Tibial nerve (tissue), 4 donors: ENCODE measurements at places on chromosomes 7 and 10.

DNA sequence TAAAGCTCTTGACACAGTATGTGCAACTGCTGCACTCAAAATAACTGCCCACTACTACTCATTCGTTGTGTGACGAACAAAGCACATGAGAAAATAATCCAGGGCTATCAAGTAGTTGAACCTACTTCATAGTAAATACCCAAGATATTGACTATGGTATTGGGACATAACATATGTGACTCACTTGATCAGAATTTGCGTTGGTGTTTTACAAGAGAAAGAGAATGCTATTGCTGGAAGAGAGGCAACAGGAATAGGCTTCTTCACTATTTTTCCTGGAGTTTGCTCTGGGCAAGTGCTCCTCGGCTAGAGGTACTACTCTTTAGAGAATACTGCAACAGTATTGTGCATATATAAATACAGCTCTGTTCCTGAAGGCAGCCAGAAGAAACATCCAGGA, 2.5 kb downstream of the DGKB start:
- no peak for DNase-seq

DNA sequence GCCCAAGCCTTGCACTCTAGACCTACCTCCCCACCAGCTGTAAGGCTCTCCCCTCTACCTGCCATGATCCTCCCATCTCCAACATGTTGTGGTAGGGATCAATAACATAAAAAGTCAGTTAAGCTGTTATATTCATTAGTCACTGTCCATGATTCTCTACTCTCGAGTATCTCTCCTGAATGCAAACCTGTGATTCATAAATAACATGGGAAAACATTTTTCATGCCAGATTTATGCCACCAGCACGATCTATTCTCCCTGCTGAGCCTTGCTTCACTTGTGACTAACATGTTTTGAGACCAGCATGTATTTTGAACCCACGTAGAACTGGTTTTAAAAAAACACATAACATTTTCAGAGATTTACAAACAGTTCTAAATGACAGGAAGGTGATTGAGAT, 30.3 kb downstream of the TMEM168 start:
- DNase-seq = no peak

GRCh38 chr10:35495521-35496119, 109.5 kb upstream of the GJD4 start:
- DNase-seq = no peak

- DNase-seq = no peak
These were observed 242.8 kb downstream of the ELFN1 start for GRCh38 chr7:1912593-1913465.

DNA sequence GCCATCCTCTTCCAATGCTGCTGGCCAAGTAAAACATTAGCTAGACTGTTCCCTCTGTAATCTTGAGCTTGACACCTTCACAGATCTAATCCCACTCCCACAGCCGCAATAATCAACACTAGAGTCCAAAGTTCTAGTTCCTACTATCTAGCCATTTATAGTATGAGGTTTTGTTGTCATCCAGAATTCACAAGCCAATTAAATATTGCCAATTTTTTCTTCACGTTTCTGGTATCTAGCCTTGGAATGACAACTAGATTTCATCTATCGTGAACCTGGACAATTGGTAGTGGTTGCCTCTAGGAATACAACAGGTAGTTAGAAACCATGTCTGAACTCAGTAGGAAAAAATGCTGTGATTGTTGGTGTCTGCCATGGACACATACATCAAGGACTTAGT, 10.4 kb downstream of the WASL start:
- DNase-seq = no peak

DNA sequence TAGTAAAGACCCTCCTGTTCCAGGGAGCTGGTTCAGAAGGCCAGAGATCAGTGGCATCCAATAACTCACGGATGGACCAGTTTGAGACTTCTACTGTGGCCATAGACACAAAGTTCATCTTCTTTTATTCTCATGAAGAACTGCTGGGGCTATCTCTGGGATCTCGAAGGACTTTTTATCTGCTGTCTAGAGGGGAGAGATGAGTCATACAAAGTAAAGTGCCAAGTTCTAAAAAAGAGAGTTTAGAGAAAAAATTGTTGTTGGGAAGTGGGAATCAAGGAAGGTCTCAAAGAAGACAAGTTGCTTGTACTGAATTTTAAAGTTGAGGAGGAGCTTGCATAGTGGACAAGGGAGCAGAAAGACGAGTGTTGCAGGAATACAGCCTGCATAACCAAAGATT, 8.0 kb upstream of the FAM221A start:
- DNase-seq = no peak

DNA sequence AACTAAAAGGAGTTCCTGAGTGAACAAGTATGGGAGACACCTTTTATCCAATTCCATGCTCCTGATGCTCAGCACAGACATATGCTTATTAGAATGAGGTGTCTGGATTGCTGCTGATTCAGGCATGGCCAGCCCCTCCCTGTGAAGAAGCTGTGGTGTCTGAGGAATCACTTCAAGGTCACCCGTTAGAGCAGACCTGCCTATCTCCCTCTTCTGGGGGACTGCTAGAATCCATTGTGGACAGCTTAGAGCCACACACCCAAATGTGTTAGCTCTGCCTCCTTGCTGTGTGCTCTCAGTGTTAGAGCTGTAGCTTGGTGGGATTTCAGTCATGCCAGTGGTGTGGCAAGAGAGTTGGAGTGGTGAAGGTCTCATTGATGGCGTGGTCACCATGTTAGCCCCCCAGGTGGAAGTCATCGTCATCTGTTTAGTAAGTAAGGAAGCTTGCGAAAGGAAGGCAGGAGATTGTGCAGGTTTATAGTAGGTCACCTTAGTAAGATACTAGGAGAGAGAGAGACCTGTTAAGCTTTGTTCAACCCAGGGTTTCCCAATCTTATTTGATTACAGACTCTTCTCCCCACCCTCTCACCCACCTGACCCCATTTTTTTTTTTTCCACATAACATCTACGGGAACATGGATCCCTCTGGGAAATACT, 12.8 kb downstream of the PRXL2A start:
- no peak for DNase-seq

- no peak for DNase-seq
These were observed 449.0 kb downstream of the ETV1 start for GRCh38 chr7:13540429-13540828.

DNA sequence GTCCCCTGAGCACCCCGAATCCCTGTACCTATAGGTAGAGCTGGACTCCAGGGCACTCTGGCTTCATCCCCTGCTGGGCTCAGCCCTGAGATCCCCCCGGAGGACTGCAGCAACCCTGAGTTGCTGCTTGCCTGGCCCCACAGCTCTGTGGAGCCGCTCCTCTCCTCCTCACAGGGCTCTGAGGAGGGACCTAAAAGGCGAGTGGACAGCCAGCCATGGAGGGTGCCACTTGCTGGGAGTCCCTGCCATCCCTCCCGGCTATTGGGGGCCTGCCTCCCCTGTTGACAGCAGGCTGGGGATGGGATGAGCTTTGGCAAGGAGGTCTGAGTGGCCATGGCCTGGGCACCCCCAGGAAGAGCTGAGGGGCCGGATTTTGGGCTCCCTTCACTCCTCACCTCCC, 28.0 kb upstream of the RASGEF1A start:
- DNase-seq = no peak

DNA sequence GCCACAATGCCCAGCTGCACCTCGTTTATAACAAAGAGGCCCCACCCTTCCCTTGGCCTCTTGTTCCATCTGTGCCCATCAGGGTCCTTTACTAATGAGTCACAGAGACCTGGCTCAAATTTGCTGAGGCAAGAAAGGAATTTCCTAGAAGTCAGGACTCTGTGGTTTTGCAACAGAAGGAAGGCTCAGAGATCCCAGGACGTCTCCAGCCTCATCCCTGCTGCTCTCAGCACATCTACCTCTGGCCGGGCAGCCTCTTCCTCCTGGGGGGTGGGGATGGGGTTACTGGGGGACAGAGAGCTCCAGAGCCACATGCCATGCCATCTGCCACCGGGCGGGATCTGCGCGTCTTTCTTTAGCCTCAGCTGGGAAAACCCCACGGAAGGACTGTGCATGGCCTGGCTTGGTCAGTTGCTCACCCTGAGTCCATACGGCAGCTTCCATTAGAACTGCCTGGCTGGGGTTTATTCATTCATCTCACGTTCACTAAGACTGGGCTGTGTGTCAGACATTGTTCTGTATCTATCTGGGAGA, 41.9 kb upstream of the PSMG3 start:
- no peak for DNase-seq

DNA sequence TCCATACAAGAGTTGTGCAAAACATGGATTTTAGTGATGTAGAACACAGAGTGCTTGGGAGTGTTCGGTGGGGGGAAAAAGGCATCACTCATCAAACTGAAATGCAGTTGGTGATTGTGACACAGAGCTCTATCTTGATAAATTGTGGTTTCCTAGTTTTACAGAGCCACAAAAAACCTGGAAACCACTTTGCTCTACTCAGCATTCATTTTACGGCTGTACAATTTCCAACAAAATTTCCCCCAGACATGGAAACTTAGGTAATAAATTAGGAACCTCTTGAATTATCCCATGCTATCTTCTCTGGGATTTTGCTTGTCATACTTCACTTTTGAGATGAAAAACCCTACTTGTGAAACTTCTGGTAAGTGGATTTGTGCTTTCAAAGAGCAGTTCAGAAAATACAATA, 614.9 kb upstream of the FZD8 start:
- no peak for DNase-seq

DNA sequence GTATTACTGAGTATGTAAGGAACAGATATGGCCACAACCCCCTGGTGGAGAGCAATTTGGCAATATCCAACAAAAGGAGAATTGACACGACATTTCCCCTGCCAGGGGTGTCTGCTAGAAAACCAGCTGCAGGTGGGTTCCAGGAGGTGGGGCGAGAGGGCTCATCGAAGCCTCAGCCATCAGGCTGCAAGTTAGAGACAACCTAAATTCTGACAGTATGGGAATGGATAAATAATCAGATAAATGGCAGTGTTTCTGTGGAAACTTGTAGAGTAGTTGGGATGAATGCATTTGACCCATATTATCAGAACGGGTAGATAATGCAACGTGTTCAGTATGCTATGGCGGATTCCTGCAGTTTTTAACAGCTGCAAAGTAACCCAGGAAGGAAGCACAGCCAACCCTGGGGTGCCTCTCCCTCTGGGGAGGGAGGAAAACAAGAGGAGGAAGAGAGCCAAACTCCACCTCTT, 3.5 kb downstream of the TMEM273 start:
- no peak for DNase-seq

- no peak for DNase-seq
These were observed 235.1 kb upstream of the CELF2 start for GRCh38 chr10:10782603-10783002.

- no peak for DNase-seq
These were observed 254.0 kb upstream of the PPP2R2D start for GRCh38 chr10:131646551-131647525.

DNA sequence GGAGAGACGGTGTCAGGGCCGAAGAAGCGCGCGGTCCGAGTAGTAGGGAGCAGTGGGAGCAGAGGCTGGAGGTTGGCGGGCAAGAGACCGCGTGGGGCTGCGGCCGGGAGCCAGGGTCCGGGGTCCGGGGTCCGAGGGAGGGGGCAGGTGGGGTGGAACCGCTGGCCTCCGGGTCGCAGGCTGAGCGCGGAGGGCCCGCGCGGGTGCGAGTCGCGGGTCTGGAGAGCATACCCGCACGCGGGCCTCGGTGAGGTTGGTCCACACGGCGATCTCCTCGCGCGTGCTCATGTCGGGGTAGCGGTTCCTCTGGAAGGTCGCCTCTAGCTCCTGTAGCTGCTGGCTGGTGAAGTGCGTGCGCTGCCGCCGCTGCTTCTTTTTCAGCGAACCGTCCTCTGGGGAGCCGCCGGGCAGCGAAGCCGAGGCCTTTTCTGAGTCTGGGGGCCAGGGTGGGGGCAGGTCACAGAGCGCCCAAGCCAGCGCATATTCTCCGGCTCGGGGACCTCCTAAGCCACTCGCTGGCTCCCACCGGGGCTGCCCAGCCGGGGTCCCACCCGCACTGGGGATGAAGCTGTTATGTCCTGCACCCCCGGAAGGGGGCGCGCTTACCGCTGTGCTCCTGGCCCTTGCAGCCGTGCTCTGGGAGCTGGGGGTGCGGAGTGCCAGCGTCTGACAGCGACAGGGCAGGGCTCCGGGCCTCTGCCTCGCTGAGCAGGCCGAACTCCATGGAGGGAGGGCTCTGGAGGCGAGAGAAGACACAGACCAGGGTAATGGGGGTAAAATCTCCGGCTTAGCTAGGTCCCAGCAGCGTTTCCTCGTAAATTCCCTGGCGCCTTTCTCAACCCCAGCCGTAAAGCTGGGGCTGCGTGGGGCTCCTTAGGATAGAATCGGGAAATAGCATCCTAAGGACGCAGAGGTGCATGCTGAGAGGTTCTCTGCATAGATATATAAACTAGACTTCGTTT, 5.5 kb downstream of the ELOVL3 start:
- DNase-seq = no peak

- DNase-seq = no peak
These were observed 136.4 kb downstream of the CDC14C start for GRCh38 chr7:49060743-49061142.

DNA sequence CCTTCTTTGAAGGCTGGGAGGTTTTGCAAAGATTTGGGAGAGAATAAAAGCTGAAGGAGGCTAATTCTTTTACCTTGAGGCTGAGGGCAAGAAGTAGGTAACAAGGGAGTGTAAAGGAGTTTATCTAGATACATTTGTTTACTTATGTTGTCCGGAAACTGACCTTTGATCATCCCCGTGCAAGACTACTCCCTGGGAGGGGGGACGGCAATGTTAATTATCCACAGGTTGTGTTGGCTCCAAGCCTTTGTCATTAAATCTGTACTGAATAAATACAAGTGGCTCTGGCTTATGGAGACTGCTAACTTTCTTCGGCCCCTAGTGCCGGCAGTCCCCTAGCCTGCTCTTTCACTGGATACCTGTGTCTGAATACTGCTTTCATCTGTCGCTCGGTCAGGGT, 1250.6 kb upstream of the LRRTM3 start:
- DNase-seq = no peak

DNA sequence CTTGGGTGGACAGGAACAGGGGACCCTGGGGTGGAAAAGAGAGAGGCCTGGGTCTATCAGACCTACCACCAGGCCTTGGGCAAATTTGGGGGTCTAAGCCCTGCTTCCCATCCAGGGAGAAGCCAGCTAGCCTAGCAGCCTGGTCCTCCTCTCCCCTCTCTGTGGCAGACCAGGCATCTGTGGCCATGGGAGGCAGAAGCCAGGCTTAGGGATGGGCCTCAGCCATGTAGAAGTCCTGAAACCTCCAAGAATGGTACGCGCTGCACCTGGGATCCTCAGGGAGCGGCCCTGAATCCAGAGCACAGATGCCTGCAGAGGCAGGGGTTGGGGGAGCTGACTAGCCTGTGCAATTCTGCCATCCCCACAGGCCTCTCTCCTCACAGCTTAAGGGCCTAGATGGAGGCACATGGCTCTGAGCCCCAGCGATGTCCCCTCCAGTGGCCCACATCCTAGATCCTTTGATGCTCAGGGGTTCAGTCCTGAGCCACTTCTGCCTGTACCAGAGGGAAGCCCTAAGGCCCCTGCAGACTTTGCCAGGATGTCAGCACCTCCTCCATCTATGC, 21.2 kb downstream of the GRID1 start:
- DNase-seq = no peak

GRCh38 chr10:125093974-125094705, 66.2 kb downstream of the CTBP2 start:
- DNase-seq = no peak

GRCh38 chr10:659688-660141, 29.8 kb downstream of the DIP2C start:
- no peak for DNase-seq
